Activated CD4-positive, alpha-beta T cell treated with anti-CD3 and anti-CD28 coated beads, Interleukin-2, amount 50 U/mL, for 48 hours (primary cell): ENCODE measurements at places on chromosomes 2 and 18.

- DNase-seq, result no peak
These were observed 217.1 kb upstream of the EPAS1 start for GRCh38 chr2:46079985-46080560.

GRCh38 chr2:155815275-155815674, 517.2 kb downstream of the NR4A2 start:
- DNase-seq, result no peak

DNA sequence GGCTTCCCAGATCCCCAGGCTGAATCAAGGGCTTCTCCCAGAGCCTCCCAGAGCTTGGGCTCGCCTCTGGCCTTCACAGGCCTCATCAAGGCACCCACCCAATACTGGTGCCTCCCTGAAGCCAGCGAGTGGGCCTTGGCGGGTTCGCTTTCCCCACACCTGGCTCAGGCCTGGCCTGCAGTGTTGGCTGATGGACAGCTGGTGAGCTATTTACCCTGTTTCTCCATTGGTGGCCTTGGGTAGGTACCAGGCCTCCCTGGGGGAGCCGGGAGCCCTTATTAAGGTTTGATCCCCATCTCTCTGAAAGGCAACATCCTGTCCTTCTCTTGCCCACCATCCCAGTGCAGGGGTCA, 18.2 kb upstream of the DUSP2 start:
- DNase-seq, result no peak

- DNase-seq, result no peak
These were observed 69.7 kb upstream of the KCNE4 start for GRCh38 chr2:222982010-222982908.

GRCh38 chr2:227853765-227854271, 17.6 kb upstream of the DAW1 start:
- DNase-seq, result no peak
